Stimulated activated effector memory CD8-positive, alpha-beta T cell treated with anti-CD3 and anti-CD28 coated beads, Interleukin-12 subunit alpha, Interleukin-12 subunit beta, amount 100 ng/mL, for 72 hours (primary cell): ENCODE measurements at places on chromosomes 1 and 21.

DNA sequence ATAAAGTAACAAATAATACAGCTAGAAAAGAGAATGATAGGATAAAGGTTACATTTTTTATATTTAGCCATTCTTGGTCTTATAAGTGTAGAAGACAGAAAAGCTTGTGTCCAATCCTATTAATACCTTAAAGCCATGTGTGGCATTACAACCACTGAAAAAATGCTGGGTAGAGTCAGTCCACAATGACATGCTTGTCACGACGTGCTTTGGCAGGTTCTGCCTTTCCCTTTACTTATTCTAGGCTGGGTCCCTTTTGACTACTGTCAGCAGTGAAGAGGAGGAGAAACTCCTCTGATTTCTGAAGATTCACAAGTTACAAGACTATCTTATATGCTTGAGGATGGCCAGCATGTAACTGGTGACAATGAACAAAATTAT, 14.6 kb upstream of the AIM2 start:
- DNase-seq = no peak

DNA sequence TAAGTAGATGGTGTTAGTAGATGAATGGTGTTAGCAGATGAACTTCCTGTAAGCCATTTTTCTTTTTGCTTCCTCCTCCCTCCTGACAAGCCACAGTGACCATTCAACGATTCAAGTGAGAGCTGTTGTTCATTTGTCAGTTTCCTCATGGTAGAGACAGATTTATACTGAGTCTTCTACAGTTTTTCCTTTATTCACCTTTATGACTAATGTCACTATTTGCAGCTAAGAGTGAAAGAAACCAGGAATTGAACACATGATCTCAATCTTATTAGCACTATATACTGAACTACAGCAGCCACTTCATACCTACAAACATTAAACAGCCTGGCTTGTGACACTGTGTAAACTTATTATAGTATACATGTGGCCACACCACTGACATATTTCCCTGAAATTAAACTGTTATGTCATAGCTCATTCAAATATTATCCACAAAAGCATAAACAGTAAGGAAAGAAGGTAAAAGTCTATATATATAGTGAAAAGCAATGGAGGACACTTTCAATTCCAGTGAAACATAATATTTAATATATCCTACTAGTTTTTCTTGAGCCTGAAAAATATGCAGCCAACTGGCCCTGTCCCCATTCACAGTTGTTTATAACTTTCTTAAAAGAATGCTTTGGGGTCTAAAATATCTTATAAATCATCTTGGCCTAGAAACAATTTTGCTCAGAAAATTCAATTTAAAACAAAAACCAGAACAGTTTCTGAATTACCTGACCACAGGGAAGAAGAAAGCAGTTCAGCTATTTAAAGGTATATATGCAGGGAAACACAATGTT, 566.9 kb upstream of the ZRANB2 start:
- DNase-seq = no peak

DNA sequence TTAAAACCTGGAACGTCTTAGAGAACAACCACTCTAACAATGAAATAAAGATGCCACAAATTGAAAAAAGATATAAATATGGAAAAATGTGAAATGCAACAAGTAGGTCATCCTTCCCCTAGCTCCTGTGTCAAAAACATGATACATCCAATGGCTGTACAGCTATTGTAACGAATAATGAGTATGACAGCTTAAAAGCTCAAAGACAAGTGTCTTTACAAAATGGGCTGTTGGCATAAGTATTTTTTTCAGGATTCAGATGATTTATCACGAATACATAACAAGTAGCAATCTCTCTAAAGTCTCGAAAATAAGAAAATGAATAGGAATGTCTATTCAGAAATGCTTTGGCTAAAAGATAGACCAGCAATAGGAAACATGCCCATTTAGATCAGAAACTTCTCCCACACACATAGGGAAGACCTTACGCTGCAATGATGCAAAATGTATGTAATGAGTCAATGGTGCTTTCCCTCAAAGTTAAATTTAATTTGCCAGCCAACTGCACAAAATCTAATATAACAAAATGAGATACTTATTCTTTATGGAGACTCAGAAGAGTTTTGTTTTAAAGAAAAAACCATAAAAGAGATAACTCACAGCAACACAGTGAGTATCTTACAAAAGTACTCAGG, 8.3 kb downstream of the TGFBR3 start:
- DNase-seq = no peak

- no peak for DNase-seq
Measured at GRCh38 chr1:17393230-17393629, 21.2 kb downstream of the PADI6 start.

DNA sequence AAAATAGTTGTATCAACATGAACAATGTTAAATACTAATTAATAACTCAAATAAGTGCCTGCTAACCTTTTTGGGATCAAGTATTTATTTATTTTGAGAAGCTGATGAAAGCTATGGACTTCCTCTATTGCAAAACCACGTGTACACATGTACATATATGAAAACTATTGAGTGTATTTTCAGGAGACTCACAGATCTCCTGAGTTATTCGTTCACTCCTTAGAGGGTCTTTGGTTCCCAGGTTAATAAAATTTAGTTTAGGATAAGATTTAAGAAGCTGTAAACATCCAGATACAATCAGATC, 130.5 kb downstream of the DISC1 start:
- DNase-seq = no peak
